ENCODE measurements at places on chromosomes 3 and 15. TPM values are rescaled to one million over a fixed set of nuclear protein-coding genes. Genes with fewer than 3 reads are reported as not detected.

- peak; percentile 42 for DNase-seq
Observed at GRCh38 chr3:114624571-114625181, 330.8 kb downstream of the TIGIT start.

- no peak for DNase-seq
Observed at GRCh38 chr3:188283347-188283746, 129.4 kb downstream of the LPP start.

TGM4 gene
- not detected for total RNA-seq

TP63 gene
- total RNA-seq, result 1.1 TPM

DNA sequence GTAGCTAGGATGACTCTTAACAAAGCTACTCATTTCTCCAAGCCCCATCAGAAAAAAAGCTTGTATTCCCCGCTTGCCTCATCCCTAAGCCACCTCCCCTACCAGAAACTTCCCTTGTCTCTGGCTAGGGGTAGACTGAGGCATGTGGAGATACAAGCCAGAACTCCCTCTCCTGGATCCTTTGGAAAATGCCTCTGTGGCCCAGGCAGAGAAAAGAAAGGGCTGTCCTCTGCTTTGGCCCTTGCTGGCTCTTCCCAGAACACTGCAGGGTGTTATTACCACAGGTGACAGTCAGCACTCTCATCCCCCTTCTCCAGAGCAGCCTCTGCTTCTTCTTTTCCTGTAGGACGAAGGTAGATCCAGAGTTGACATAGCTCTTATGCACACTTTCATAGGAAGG lies 15.2 kb downstream of the RMDN3 start:
- DNase-seq, result no peak

- DNase-seq, result no peak
Observed at GRCh38 chr3:157285141-157285540, 125.2 kb upstream of the CCNL1 start.

DNA sequence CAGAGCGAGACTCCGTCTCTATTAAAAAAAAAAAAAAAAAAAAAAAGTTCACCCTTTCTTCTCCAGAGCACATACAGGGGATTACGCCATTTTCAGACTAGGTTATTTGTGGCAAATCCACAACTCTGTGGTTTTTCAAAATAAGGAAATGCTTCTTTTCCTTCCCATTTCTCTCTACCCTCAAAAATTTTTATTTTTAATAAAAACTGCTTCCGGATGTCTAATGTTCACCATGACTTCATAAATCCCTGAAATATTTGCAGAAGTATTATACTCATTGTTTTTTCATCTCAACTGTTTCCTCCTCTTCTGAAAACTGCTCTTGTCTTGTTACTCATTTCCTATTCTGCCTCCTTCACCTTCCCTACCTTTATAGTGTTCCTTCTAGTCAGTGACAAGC lies 45.0 kb upstream of the SLC12A8 start:
- DNase-seq, result no peak

GRCh38 chr15:38401701-38402100 lies 52.2 kb upstream of the FAM98B start:
- DNase-seq, result no peak

DNA sequence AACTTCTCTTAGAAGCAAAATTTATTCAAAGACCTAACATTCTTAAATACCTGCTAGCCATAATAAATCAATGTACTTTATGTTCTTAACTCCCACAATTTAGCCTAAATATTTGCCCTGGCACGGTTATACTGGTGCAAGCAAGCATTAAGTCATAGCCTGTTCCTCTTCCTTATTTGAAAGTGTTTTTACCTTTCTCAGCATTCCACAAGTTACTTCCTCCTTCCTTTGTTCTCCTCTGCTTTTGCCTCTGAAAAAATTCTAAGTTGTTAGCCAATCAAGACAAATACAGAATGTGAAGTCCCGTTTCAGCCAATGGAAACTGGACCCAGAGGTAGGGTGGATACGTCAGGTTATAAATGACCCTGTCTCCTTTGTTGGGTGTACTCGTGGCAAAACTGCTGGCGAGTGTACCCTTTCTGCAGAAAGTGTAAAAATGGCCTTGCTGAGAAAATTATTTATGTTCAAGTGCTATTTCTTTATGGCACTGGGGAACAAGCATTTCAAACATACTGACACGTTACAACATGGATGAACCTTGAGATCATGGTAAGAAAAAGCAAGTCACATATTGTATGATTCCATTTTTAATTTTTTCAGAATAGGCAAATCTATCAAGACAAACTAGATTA lies 3.1 kb upstream of the TATDN2 start:
- no peak for DNase-seq

- no peak for DNase-seq
Observed at GRCh38 chr3:119598410-119599098, 869 bp downstream of the PLA1A start.

DNA sequence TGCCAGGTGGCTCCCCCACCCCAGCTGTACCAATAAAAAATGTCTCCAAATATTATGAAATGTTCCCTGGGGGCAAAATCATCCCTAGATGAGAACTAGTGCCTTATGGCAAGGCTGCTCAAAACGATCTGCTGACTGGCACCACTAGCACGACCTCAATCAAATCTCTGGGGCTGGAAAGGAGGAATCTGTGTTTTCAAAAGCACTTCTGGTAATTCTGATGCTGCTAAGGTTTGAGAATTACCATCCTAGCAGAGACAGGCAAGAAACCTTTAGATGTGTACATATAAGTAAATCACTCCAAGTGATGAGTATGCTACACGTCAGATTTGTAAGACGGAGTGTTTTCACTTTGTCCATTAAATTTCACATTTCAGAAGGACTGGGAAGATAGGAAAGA lies 360.1 kb upstream of the THRB start:
- DNase-seq, result no peak

- DNase-seq, result no peak
Observed at GRCh38 chr3:61162965-61163364, 88.3 kb downstream of the FHIT start.

TRPM7 gene
- total RNA-seq, result 38.3 TPM

DNA sequence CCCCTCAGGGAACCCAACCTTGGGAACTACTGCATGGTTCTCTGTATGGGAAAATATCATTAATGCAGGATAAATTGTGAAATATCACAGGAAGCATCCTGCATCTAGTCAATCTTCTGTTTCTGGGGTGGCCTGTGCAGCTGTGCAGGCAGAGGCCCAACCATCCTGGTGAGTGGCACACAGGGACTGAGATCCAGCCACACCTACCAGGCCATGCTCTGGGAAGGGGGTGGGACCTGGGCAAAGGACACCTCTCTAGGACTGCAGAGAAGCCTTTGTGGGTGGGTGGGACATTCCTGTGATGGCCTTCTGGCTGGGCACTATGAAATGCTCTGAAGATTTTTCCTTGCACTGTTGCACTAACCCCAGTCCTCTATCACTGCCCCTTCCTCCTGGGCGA lies 26.8 kb downstream of the CCRL2 start:
- DNase-seq, result no peak

GRCh38 chr3:187382609-187383151 lies 14.5 kb downstream of the RTP4 start:
- DNase-seq, result peak; percentile 13

GRCh38 chr3:34056951-34057390 lies 258.5 kb downstream of the PDCD6IP start:
- no peak for DNase-seq

- no peak for DNase-seq
Observed at GRCh38 chr15:42102646-42103235, 8.4 kb upstream of the PLA2G4D start.

DNA sequence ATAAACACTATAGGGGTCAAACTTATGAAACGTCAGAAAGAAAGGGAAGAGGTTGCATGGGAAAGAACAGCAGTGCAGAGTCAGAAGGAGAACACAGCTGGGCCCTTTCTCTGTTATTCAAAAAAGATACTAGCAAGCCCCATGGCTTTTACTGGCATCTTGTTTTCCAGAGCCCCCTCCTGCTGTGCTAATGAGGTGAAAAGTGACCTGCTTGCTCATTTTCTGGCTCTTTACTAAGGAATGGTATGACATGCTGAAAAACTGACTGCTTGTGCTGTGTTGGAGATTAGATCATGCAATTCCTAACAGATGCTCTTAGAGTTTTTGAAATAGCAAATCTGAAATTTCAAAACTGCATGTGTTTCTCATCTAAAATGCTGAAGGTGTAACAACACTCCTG lies 541.6 kb upstream of the ALCAM start:
- DNase-seq, result no peak

DNA sequence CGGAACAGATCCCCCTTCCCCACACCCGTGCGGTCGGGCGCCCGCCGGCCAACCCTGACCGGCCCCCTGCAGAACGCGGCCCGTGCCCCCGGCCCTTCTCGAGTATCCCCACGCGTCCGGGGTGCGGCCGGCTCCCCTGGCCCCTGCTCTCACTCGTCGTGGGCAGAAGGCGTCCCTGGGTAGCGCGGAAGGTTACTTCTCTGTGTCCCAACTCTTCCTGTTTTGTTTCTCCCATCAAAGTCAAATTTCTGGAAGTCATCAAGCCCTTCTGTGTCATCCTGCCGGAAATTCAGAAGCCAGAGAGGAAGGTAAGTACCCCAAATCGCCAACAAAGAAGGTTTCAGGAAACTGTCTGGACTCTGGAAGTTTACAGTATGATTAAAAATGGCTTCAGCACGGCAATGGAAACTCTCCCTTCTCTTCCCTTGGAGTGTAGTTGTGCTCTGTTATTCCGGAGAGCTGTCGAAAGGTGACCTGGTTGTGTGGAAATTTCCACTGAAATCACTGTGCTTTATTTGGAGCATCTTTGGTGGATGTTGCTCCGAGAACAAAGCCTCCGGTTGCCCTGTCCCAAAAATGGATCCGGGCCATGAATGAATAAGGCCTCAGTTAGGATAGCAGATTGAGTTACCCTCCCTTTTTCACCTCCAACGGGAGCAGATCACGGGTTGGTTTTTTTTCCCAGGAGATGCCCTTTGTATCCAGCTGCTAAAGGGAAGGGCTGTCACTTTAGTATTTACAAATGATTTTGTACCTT lies 536 bp downstream of the SEC61A1 start:
- DNase-seq, result no peak

SH3GL3 gene
- 0.47 TPM for total RNA-seq

KLHL25 gene
- total RNA-seq, result 8.4 TPM

FBXL2 gene
- 18.3 TPM for total RNA-seq

- no peak for DNase-seq
Observed at GRCh38 chr3:50536471-50537180, 30.9 kb downstream of the C3orf18 start.

DNA sequence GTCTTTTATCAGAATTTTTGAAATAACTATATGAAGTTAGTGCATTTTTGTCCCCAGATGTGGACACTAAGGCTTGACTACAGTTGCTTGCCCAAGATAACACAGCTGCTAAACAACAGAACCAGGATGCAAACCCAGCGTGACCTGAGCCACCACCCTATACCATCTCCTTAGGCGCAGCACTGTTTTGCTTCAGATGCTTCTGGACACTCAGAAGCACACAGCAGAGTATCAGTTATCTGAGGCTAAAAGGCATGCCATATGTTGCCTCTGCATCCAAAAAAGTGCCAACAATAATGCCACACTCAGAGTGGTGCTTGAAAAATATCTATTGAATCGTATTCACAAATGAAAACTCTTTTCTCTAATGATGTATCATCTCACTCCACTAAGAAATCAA lies 24.5 kb downstream of the KCNMB2 start:
- DNase-seq, result no peak

GOLGA6A gene
- total RNA-seq, result 0.06 TPM

DNA sequence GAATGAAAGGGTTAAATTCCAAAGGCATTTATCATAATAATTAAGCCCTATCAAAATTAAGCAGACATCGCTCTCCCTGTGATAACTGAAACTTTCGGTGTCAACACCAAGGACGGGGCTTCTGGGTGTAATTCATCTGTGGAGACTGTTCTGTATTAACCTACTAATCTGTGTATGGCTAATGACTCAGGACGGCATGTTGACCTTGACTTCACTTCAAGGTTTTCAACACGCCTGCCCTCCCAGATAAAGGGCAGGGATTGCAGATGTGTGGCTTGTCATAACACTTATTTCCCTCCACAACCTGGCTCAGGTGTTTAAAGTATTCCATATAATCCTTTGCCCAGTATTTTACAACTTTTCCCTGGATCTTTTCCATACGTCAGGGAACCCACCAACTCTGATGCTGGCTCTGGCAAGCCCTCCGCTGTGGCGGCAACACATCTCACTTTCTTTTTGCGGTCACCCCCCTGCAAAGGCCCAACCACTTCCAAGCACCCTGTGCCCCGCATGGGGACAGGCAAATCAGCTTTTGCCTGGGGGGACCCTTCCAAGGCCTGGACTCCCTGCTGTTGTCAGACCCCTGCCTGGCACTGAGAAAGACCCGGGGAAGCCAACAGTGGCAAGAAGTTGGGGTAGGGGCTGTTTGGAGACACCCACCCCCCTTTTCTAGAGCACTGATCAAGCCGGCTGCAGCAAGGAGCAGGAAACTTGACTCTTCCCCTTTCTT lies 93.2 kb upstream of the MEF2A start:
- no peak for DNase-seq

GRCh38 chr15:24617646-24618045 lies 57.9 kb upstream of the NPAP1 start:
- DNase-seq, result no peak

GRCh38 chr3:186930143-186930640 lies at the start of gene ST6GAL1:
TSS of gene ST6GAL1 (plus strand) at chr3:186930526. CDS start at chr3:187042704, 112,178 bp downstream.
- DNase-seq, result peak; percentile 85

GRCh38 chr3:42317137-42317536 lies 51.2 kb upstream of the CCK start:
- no peak for DNase-seq

OXTR gene
- 1.2 TPM for total RNA-seq

DNA sequence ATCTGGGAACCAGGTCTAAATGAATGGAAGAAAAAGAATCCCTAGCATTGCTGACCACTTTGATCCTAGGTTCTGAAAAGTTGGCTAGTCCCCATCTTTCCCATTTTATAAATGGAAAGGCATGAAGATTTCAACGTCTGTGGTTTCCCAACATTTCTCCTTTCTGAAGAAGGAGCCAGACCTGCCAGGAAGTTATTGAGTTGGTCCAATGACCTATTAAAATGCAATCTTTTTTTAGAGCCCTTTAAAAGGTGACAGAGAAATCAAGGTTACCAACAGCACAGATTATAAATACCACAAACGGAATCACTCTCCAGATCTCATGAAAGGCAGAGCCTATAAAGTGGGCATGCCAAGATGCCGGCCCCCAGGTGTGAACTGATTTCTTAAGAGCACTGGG lies 505.6 kb upstream of the THBS1 start:
- DNase-seq, result no peak

GRCh38 chr3:10962481-10963036 lies 30.0 kb upstream of the SLC6A1 start:
- DNase-seq, result no peak

GRCh38 chr3:2092758-2093157 lies 5.9 kb upstream of the CNTN4 start:
- no peak for DNase-seq

- no peak for DNase-seq
Observed at GRCh38 chr15:53102483-53102882, 312.3 kb upstream of the ONECUT1 start.

CCRL2 gene
- 2.8 TPM for total RNA-seq

ACTC1 gene
- 25.0 TPM for total RNA-seq

Data from kidney (tissue), 22 donors.